Esophagus squamous epithelium (tissue), 5 donors: ENCODE measurements at places on chromosomes 5 and 9.

- DNase-seq: no peak
Observed at GRCh38 chr5:138639326-138639725, 64.1 kb upstream of the HSPA9 start.

DNA sequence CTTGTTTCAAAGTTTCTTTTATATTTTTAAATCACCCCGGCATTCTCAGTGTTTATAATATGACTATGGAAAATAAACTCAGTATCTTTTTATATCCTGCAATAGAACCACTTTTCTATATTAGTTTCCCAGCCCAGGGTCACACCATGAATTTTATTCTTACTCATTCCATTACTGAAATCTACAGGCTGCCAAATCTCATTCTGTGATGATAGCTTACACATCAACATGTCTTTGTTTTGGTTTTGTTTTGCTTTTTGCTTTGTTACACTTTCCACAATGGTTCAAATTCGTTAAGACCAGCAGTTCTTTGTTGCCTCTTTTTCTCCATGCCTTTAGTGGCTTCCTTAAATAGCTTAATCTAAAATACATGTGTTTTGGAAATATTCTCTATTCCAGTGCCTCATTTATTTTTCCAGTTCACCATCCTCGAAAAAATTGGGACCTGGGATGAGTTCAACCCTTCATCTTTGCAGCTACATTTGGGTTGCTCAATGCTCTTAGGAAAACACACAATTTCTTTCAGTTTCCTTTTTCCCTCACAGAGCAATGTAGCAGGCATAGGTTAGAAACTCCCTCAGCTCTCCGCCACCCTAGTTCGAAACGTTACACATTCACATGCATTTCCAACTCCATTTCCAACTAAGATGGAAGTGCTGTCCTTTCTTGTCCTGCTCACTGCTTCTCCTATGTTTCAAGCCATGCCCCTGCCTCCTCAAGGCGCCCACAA, 1146.3 kb downstream of the MAT2B start:
- no peak for DNase-seq

- DNase-seq: no peak
Observed at GRCh38 chr5:111225926-111226325, 1.7 kb downstream of the CAMK4 start.

- DNase-seq: no peak
Observed at GRCh38 chr9:15248081-15248480, 58.9 kb downstream of the TTC39B start.

- no peak for DNase-seq
Observed at GRCh38 chr5:54156577-54156976, 153.8 kb downstream of the ARL15 start.

DNA sequence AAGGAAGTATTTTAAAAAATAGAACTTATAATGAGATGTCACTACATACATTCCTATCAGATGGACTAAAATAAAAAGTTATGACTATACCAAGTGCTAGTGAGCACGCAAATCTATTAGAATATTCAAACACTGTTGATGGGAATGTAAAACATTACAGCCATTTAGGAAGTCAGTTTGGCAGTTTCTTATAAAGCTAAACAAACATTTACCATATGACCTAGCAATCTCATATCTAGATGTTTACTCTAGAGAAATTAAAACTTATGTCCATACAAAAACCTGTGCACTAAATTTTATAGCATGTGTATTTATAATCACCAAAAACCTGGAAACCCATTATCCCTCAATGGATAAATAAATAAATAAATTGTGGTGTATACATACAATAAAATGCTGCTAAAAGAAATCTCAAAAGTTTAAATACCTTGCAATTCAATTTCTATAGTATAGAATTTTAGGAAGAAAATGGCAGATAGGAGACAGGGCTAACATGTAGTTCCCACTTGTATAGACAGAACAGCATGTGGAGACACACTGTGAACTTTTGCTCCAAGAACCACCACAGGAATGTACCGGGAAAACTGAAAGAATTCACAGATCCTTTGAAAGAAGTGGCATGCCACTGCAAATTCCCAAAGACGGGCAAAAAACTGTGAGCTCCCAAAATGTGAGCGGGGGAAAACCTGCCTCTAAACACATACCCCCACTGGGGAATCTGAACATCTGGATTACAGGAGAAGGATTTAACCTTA, 174.6 kb upstream of the SPEF2 start:
- DNase-seq: no peak

GRCh38 chr5:107085572-107085971, 585.2 kb downstream of the EFNA5 start:
- no peak for DNase-seq
